ENCODE measurements at places on chromosomes 13 and 19.

GRCh38 chr13:112964971-112965492, 4.0 kb upstream of the MCF2L start:
- DNase-seq, result no peak

DNA sequence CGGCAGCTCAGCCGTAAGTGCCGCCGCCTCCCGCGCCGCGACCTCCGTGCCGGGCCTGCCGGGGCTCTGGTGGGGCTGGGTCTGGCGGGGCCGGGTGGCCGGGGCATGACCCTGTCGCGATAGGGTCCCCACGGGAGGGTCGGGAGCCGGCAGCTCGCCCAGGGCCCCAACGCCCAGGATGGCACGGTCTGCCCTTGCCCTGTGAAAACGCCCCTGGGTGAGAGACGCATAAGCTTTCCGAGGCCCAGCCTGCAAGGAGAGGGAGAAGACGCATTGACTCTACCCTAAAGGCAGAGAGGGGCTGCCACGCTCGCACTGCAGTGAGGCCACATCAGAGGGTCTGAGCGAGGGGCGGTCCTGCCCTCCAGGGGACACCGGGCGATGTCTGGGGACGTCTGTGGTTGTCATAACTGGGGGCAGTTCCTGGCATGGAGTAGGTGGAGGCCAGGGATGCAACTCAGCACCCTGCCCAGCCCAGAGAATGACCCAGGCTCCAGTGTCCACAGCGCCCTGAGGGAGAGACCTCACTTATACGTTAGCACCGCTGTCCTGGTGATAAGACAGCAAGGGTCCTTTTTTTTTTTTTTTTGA, 539 bp downstream of the ZNF554 start:
- no peak for DNase-seq

DNA sequence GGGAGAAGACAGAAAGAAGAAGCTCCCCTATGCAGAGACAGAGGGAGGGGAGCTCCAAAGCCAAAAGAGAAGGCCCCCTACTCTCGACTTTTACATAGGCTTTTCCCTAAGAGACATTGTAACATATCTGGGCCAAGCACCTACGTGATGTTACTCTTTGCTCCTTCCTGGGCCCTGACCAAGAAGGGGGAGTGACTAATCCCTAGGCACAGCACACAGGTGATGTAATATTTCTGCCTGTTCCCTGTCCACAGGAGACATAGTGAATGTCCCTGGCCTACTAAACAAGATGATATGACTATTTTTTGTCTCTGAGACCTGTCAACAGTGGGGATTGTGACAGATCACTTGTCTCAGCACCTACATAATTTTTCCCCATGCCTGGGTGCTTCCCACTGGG, 15.9 kb upstream of the ZNF254 start:
- no peak for DNase-seq

- no peak for DNase-seq
Observed at GRCh38 chr19:5804516-5805461, at the start of gene NRTN. Gene NRTN, plus strand, starts transcription at chr19:5805067. Its CDS starts 19,099 bp downstream, at chr19:5824166.

- DNase-seq, result no peak
Observed at GRCh38 chr13:59835569-59835968, 328.2 kb downstream of the DIAPH3 start.

- DNase-seq, result no peak
Observed at GRCh38 chr19:2054763-2055162, 3.7 kb upstream of the MKNK2 start.

DNA sequence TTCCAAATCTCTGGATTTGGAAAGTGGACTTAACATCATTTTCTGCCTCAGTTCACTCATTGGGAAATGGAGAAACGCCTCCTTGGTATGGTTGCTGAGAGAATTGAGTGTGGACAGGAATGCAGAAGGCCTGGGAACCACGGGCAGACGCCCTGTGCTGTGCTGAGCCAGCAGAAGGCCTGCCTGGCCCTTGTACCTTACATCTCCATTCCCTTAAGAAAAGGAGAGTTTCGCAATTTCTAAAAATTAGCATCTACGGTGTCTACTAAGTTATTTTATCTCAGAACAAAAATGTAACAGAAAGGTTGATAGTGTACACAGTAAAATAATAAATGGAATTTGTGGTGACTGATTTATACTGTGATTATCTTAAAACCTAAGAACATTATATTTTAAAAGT, 78.7 kb downstream of the IPO5 start:
- DNase-seq, result no peak

- DNase-seq, result peak; percentile 52
Observed at GRCh38 chr19:47228168-47228936, 2.6 kb downstream of the BBC3 start.

DNA sequence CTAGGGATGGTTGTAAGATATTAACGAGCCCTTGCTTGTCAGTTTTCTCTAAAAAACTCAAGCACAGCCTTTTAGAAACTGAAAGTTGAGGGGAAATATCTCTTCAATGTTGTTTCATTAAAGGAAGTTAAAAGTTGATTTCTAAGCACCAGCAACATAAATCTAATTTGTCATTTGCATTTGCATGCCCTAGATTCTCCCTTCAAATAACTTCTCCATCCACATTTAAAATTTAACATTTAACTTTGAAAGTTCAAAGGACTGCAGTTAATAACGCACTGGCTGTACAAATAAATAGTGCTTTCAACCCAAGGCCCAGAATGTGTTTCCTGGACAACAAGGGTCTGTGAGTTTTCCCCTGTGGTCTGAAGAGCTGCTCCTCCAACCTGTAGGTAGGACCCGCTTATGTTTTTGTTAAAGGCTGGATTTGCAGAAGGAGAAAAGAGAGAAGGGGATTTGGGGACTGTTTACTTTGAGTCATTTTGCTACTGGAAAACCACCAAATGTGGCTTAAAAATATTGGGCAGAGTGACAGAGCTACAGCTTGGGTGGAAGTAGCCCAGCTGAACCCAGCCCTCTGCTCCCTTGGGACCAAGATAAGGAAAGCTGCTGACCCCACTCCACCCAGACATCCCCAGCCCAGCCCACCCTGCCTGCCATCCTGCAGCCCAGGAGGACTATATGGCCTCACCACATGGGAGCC, 39.8 kb downstream of the TNFRSF19 start:
- no peak for DNase-seq

DNA sequence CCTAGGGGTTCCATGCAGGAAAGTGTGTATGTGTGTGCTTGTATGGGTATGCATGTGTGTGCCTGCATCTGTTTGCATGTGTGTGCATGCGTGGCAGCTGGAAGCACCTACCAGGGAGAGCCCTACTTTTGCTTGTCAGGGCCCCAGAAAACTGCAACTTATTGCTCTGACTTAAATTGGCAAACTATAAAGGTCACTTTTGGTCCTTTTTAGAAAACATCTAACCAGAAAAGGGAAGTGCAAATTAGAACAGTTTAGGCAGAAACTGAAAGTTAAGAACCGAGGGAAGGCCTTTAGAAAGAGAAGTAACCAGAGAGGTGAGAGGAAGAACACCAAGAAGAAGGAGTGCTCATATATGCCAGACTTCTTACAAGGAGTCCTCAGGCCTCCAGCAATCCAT, 32.5 kb downstream of the DLEU7 start:
- no peak for DNase-seq

GRCh38 chr19:39582891-39583625, 19.3 kb upstream of the LGALS13 start:
- peak; percentile 40 for DNase-seq

- DNase-seq, result no peak
Observed at GRCh38 chr13:82566864-82567263, 1315.4 kb downstream of the SLITRK1 start.

GRCh38 chr13:45849408-45849807, 2.1 kb downstream of the SIAH3 start:
- DNase-seq, result no peak

GRCh38 chr13:112965573-112966115, 3.4 kb upstream of the MCF2L start:
- no peak for DNase-seq

GRCh38 chr13:33376212-33376611, 90.7 kb upstream of the STARD13 start:
- no peak for DNase-seq

DNA sequence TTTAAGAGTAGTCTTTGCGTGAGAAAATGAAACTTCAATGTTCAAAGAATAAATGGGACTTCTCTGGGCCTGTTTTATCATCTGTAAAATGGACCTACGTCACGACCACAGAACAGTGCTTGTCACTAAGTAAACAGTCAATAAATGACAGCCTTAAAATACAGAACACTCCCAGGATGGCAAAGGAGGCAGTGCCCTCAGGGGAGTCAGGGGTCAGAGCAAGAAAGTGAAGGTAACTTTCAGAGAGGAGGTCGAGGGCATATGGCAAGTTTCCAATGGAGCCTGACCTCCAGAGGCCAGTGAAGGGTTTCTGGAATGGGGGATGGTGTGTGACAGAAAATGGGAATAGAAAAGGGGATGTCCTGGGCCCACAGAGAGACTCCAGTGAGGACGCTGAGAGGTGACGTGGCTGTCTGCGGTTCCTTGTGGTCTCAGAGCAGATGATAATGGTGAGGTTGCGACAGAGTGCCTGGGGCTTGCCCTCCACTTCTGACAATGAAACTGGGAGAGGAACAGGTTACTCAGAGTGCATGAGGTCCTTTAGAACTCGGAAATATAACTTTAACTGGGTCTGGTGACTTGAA, 91.8 kb downstream of the UBL3 start:
- peak; percentile 77 for DNase-seq

- DNase-seq, result no peak
Observed at GRCh38 chr13:96248103-96248502, 158.2 kb downstream of the HS6ST3 start.

GRCh38 chr13:41370736-41371135, 59.7 kb downstream of the NAA16 start:
- no peak for DNase-seq

DNA sequence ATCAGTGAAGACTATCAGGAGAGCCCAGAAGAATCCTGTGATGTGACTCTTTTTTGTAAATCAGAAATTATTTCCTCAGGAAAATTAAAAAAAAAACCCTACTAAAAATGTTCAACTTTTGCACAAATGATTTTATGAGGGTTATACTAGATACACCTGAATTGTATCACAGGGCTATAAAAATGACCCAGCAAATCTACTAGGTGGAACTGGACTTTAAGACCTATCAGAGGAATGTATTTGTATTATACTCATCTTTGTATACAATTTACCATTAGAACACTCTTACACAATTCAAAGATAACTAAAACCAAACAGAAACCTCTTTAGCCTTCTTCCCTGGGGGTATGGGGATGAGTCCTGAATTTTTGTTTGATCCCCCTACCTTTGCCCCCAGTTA, 7.2 kb downstream of the FBXL3 start:
- DNase-seq, result no peak

GRCh38 chr13:44927968-44928367, 61.3 kb downstream of the NUFIP1 start:
- DNase-seq, result no peak

DNA sequence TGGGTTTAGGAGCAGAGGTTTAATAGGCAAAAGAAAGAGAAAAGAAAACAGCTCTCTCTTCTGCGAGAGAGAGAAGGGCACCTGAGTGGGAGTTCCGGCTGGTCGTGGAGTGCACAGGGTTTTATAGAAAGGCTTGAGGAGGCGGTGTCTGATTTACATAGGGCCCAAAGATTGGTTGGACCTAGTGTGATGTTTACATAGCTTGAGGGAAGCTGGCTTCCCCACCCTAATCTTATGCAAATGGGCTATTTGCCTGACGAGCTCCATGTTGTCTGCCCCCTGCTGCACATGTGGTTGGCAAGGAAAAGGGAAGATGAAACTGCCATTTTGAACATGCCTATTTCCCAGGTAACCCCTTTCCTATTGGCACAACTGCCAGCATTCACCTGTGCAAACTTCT, 21.5 kb upstream of the MEDAG start:
- no peak for DNase-seq

DNA sequence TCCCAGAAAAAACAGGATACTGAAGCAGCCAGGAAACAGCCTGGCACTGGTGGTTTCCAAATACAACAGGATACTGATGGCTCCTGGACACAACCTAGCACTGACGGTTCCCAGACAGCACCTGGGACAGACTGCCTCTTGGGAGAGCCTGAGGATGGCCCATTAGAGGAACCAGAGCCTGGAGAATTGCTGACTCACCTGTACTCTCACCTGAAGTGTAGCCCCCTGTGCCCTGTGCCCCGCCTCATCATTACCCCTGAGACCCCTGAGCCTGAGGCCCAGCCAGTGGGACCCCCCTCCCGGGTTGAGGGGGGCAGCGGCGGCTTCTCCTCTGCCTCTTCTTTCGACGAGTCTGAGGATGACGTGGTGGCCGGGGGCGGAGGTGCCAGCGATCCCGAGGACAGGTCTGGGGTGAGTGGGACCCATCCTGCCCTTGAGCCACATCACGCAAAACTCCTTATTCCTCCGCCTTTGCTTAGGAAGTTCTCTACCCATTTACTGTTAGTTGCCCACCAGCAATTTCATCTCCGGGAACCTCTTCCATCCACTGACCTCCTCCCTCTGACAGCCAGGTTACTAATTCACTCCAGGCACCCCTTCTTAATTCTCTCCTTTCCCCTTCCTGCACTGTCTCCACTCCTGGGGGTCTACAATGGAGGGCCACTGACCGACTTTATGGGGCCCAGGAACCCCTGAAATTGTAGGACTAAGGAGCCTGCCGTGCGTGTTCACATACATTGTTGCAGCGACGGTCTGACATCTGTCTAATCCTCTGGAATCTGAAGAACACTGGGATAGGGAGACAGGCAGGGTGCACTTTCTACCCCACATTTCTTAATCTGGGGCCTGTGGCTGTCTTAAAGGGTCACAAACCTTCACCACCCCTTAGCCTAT, 1.2 kb downstream of the ITPKC start:
- DNase-seq, result no peak

DNA sequence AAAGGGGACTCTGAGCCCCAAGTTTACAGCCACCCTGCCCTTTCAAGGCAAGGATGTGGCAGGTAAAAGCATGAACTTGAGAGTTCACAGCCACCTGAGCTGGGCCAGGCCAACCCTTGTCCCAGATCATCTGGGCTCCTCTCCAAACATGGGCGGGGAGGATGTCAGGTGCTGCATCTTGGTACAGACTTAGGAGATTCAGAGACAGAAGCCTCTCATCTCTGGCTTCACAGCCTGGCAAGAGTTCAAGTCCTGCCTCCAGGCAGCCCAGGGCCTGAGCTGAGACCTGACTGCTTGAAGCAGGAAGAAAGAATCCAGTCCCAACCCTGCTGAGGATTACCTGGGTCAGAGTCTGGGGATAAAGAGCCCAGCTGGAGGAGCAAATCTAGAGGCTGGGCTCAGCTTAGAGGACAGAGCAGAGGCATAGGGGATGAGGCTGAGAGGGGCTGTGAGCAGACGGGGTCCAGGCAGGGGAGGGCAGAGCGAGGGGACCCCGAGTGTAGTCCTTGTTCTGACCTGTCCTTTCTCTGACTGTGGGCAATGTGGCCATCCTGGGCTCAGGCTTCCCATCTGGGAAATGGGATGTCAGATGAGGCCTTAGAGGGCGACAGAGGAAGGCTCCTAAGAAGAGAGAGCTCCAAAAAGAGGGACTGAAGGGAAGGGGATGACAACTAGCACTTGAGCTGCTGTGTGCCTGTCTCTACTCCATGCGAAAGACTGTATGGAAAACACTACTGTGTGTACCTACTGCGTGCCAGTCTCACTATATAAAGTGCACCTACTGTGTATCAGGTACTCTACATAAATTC, 6.6 kb upstream of the OR10H5 start:
- DNase-seq, result no peak

DNA sequence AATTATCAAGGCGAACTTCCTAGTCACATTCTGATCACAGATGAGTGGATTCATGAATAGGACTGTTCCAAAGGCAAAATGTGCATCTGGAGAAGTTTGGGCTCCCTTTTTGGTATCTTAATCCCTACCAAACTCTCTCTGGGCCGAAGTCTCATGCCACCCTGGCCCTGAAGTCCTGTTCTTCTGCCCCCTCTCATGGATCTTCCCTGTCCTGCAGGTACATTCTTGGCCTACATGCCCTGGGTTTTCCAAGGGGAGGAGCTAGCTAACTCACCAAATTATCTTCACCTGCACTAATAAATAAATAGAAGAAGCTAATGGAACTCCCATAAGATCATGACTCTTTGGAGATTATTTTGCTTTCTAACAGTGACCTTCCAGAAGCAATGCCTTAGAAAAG, 50.3 kb downstream of the SERTM1 start:
- DNase-seq, result no peak
